Activated T-helper 1 cell treated with anti-CD3 and anti-CD28 coated beads, Interleukin-2, amount 50 U/mL, for 16 hours (primary cell): ENCODE measurements at places on chromosomes 2 and 18.

DNA sequence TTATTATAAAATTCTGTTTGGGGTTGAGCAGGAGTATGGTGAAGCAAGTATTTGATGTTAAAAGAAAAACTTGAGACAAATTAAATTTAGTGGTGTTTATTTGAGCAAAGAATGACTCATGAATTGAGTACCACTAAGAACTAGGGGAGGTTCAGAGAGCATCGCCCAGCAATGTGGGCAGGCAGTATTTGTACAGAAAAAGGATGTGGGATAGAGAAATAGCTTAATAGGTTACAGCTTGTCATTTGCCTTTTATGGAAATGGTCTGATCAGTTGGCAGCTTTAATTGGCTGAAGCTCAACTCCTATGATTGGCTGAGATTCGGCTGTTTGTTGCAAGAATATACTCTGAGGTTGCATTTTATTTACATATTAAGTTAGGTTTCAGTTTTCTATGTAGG, 68.2 kb downstream of the LRATD1 start:
- DNase-seq, result no peak

DNA sequence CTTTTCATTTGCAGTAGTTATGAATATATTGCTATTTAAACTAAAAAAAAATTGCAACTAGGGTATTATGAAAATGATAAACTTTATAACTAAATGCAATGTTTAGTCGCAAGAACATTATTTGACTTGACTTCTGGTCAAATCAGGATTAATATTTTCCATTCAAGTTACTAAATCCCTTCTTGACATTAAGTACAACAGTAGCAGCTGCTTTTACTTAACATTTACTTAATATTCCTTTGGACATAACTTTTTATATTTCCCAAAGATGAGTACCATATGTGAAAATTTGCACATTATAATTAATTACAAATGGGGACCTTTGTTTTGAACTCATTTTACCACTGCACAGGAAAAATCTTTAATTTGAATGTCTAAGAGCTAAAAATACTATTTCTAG, 74.0 kb downstream of the PMS1 start:
- no peak for DNase-seq

- no peak for DNase-seq
Observed at GRCh38 chr2:204346906-204347305, 198.4 kb upstream of the PARD3B start.

GRCh38 chr2:81327911-81328310, 1023.4 kb upstream of the LRRTM1 start:
- DNase-seq, result no peak

- DNase-seq, result no peak
Observed at GRCh38 chr18:66066191-66066590, 315.4 kb downstream of the CDH7 start.
